CD4-positive, alpha-beta T cell treated with Interleukin-15 for 1 hour (primary cell): ENCODE measurements at places on chromosomes 3 and 15.

- DNase-seq: no peak
Observed at GRCh38 chr3:48407542-48408099, 22.3 kb downstream of the PLXNB1 start.

GRCh38 chr3:100164743-100165142, 50.4 kb upstream of the FILIP1L start:
- no peak for DNase-seq

DNA sequence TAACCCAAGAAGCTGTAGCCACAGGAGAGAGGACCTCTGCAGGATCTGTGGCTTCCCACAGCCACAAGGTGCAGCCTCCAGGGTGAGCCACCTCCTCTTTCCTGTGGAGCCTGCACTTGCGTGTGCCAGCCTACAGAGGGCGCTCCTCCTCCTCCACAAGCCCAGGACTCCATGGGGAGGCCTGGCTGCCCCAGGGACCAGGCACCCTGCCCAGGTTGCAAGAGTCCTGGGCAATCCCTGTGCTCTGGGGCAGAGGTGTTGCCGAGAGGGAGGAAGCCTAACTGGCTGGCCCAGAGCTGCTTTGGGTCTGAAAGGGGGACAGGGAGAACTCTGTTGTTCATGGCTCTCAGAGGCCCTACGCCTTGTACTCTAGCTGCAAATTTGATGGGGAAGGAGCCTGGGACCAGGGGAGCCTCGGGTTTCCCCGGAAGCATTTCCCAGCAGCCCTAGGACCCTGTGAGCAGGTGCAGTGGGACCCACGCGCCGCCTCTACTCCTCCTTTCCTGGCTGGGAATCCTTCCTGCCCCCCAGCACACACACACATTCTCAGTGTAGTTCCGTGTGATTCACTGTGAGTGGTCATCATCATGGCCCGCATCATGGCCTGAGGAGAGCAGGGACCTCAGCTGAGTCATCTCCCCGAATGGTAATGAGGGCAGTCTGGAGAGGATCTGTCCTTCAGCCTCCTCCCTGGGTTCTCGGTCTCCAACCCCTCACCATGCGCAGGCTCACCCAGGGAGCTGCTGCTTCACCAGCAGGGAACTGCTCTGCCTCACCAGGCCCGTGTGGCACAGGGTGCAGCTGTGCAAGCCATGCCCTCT, 24.3 kb downstream of the TBC1D21 start:
- peak; percentile 36 for DNase-seq

DNA sequence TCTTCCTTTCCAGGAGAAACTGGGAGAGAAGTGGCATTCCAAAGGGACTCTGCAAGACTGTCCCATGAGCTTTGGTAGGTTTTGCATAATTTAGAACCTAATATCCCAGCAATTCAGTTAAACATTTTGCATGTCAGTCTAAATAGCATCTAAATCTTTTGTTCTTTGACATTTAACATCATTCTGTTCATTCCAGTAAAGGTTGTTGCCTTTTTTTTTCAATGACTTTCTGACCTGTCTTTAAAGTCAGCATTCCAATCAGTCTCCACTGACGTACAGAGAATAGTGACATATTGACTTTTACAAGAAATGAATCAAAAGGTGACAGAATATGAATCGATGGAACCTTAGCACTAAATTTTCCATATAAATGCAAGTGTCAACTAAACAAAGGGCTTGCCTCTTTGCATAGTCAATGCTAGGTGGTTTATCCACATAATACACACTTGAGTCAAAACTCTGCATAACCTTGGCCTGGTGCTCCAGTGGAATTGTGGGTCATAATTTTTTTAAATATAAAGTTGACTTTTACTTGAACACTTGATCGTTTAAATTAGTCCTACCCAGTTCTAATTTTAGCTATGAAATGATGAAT, 370.1 kb downstream of the CNTN6 start:
- DNase-seq: no peak
